ENCODE measurements at places on chromosomes 5 and 9. TPM values are rescaled to one million over a fixed set of nuclear protein-coding genes. Genes with fewer than 3 reads are reported as not detected.

The SYK gene
- total RNA-seq, result 60.3 TPM

DNA sequence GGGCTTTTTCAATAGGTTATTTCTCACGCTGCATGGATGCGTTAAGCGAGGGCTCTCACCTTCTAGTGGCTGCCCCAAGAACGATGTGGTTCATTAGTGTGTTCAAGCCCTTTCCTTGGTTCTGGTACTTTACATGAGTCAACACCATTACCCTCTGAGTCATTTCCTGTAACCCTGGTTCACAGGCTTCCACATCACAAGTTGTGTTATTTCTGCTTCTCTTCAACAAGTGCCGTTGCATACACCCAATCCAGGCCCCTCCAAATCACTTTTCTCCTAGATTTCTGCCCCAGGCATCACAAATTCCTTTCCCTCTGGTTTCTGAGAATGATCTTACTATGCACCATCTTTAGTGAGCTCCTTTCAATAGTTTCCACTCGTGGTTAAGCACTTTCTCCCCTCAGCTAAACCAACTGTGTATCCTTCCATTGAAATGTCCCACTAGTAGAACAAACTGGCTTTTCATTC, 69.5 kb upstream of the RAD23B start:
- peak; percentile 86 for ATAC-seq

- peak; percentile 76 for ATAC-seq
Measured at GRCh38 chr5:54807421-54807820, 178.0 kb downstream of the ESM1 start.

DNA sequence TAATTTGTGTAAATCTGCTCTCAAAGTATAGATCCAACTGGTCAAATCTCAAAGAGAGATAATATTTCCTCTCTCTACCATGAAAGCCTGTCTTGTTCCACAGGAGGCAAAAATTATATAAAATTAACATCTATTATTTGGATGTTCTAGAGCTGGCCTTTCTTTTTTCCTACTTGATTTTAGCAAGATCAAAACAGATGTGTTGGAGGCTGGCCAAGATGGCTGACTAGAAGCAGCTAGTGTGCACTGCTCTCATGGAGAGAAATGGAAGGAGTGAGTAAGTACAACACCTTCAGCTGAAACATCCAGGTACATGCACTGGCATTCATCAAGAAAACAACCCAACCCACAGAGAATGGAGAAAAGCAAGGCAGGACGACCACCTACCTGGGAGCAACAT, 298.6 kb upstream of the SLC24A2 start:
- ATAC-seq, result no peak

All from esophagus mucosa (tissue), 1 donor.